ENCODE measurements at places on chromosomes 1 and 21.

GRCh38 chr1:1039145-1039910, 19.4 kb downstream of the AGRN start:
- peaks cover 28% of the 10 kb centered on the region for H3K4me1 ChIP-seq
- peak overlapping the region; percentile 69 for H3K27ac ChIP-seq
- peak; percentile 80 for DNase-seq
- peaks cover 7% of the 10 kb centered on the region for H3K27me3 ChIP-seq
- H3K4me3 ChIP-seq = peak overlapping the region; percentile 68

GRCh38 chr1:72037745-72038343, 244.5 kb downstream of the NEGR1 start:
- no peak overlapping the region for H3K4me3 ChIP-seq
- no peaks in the 10 kb centered on the region for H3K36me3 ChIP-seq
- no peaks in the 10 kb centered on the region for H3K27me3 ChIP-seq
- H3K4me1 ChIP-seq = no peaks in the 10 kb centered on the region

DNA sequence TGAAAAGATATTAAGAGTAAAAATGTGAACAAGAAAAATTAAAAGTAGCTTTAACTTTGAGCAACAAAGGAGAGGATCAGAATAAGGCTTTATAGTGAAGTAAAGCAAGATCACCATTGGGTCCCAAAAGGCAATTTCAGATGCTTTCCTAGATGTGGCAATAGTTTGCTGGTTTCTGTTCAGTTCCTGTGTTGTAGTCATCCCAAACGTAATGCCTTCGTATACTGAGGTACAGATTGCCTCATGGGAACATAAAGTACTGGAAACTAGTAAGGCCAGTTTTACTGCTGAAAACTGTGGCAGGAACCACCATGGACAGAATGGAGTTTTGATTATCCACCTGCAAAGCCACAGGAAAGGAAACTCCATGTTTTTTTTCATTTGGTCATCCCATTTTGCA, 283.5 kb upstream of the SGIP1 start:
- no peak overlapping the region for H3K4me3 ChIP-seq
- no peak for DNase-seq
- H3K4me1 ChIP-seq = peaks cover 79% of the 10 kb centered on the region
- H3K27ac ChIP-seq = no peak overlapping the region
- H3K27me3 ChIP-seq = no peaks in the 10 kb centered on the region

GRCh38 chr1:59015708-59016107, 231.9 kb upstream of the JUN start:
- H3K36me3 ChIP-seq = peaks cover 9% of the 10 kb centered on the region
- no peaks in the 10 kb centered on the region for H3K27me3 ChIP-seq
- H3K27ac ChIP-seq = no peak overlapping the region
- H3K4me3 ChIP-seq = no peak overlapping the region

DNA sequence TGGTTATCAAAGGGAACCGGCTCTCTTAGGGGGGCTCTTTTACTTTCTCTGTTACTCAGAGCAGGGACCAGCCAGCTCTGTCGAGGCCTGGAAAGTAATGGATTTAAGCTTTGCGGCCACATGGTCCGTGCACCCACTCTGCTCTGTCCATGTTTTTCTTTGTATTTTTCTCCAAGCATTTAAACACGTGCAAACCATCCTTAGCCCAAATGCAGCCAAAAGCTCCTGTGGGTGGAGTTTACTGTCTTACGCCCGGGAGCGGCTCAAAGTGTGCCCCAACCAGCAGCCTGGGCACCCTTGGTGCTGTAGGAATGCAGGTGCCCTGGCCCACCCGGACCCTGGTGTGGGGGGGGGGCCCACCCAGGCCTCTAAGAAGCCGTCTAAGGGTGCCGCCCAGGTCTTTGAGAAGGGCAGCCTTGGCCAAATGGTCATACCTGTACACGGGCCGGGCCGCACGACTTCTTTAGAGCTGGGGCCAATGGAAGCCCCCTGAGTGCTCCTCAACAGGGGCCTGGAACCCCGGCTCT, 29.2 kb upstream of the POFUT2 start:
- no peaks in the 10 kb centered on the region for H3K36me3 ChIP-seq
- H3K4me1 ChIP-seq = no peaks in the 10 kb centered on the region

- H3K4me3 ChIP-seq = no peak overlapping the region
- H3K4me1 ChIP-seq = peaks cover 10% of the 10 kb centered on the region
- H3K36me3 ChIP-seq = peaks cover 6% of the 10 kb centered on the region
- H3K27me3 ChIP-seq = no peaks in the 10 kb centered on the region
- no peak overlapping the region for H3K27ac ChIP-seq
These were observed 114.5 kb downstream of the KIAA0319L start for GRCh38 chr1:35442734-35443133.

DNA sequence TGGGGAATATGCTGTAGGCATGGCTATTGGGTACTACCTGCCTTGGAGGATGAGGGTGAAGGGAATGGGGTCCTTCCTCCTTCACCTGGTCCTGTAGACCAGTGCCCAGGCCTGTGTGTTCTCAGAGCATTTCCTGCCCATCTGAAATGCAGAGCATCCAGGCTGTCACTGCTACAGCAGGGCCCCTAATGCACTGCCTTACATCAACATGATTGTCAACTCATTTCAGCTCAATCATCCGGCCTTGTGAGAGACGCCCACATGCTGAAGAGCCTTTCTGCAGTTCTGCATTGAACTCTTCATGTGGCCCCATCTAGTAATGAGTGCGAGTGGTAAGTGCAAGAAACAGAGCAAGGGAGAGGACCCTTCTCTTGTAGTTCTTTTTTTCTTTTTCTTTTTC, 39.8 kb upstream of the SRP9 start:
- no peaks in the 10 kb centered on the region for H3K27me3 ChIP-seq
- H3K27ac ChIP-seq = no peak overlapping the region
- H3K4me1 ChIP-seq = no peaks in the 10 kb centered on the region
- H3K4me3 ChIP-seq = no peak overlapping the region
- no peaks in the 10 kb centered on the region for H3K36me3 ChIP-seq

DNA sequence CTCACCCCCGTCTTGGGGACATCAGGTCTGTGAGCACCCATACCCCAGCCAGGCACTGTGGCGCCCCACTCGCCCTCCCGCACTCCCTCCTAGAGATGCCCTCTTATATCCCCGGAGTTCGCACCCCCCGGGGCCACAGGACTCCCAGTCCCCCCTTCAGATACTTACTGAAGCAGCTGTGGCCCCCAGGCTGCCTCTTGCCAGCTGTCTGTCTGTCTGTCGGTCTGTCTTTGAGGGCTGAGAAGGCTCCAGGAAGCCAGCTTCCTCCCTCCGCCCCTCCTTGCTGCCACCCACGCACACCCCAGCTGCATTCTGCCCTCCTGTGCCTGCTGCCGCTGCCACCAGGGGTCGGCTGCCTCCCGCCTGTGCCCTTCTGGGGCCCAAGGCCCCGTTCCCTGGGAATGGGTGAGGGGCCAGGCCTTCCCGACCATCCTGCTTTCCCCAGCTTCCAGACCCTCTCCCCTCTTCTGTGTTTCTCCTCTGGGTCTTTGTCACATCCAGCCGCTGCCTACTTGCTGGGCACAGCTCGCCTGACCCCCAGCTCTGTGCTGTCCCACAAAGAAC, at the start of gene PTPN7:
TSS of gene PTPN7 (minus strand) at position 226 of the 564 bp plus-strand sequence. CDS start 1,200 bp downstream, outside the sequence.
- no peaks in the 10 kb centered on the region for H3K27me3 ChIP-seq
- peak within 1 kb of the TSS; percentile 98 for H3K4me3 ChIP-seq
- DNase-seq = peak; percentile 87
- H3K4me1 ChIP-seq = peaks cover 76% of the 10 kb centered on the region
- H3K36me3 ChIP-seq = peaks cover 34% of the 10 kb centered on the region

- H3K27ac ChIP-seq = peak overlapping the region; percentile 78
- DNase-seq = no peak
- H3K4me3 ChIP-seq = peak overlapping the region; percentile 90
- H3K36me3 ChIP-seq = peaks cover 18% of the 10 kb centered on the region
- H3K4me1 ChIP-seq = peaks cover 53% of the 10 kb centered on the region
These were observed 1.1 kb downstream of the SRM start for GRCh38 chr1:11058595-11059154.

DNA sequence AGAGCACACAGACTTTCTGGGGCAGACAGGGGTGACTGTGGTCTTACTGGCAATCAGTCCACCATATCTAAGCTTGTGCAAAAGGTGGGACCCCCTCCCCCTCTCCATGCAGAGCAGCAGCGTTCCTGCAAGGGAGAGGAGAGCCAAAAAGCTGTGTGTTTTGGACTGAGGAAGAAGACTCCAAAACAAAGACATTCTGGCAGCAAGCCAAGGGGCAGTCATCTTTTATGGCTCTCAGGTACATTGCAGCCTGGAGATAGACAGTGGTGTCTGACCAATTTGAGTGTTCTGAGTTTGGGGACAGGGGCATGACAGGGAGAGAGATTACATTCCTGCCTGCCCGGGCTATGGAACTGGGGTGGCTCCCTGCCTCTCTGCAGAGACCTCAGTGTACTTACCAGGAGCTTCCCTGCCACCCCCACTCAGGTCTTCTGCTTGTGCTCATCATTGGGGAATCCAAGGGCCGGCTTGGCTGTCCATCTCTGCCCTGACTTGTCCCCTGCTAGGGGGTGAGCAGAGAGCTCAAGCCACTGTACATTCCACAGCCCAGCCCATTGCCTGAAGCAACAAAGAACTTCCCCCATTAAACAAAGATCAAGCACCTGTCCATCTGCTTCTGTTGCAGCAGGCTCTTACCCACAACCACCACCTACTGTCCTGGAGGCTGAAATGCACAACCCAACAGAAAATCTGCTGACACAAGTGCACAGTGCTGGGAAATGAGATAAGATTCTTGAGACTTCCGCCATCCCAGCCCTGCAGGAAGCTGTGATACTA, 131.1 kb downstream of the EVI5 start:
- H3K27me3 ChIP-seq = peaks cover 27% of the 10 kb centered on the region
- no peak overlapping the region for H3K4me3 ChIP-seq

- no peak overlapping the region for H3K27ac ChIP-seq
- no peak overlapping the region for H3K4me3 ChIP-seq
- peaks cover 20% of the 10 kb centered on the region for H3K27me3 ChIP-seq
- DNase-seq = no peak
These were observed 83.3 kb downstream of the CDC42BPA start for GRCh38 chr1:227234998-227235405.

- H3K27me3 ChIP-seq = no peaks in the 10 kb centered on the region
- no peak overlapping the region for H3K4me3 ChIP-seq
- no peak for DNase-seq
- peaks cover 23% of the 10 kb centered on the region for H3K36me3 ChIP-seq
- H3K4me1 ChIP-seq = peaks cover 3% of the 10 kb centered on the region
These were observed 58.0 kb downstream of the VPS13D start for GRCh38 chr1:12287869-12288268.

GRCh38 chr1:204792354-204792692, 78.3 kb upstream of the NFASC start:
- H3K27ac ChIP-seq = no peak overlapping the region
- no peaks in the 10 kb centered on the region for H3K4me1 ChIP-seq
- H3K36me3 ChIP-seq = no peaks in the 10 kb centered on the region
- H3K27me3 ChIP-seq = peaks cover 38% of the 10 kb centered on the region
- no peak overlapping the region for H3K4me3 ChIP-seq

DNA sequence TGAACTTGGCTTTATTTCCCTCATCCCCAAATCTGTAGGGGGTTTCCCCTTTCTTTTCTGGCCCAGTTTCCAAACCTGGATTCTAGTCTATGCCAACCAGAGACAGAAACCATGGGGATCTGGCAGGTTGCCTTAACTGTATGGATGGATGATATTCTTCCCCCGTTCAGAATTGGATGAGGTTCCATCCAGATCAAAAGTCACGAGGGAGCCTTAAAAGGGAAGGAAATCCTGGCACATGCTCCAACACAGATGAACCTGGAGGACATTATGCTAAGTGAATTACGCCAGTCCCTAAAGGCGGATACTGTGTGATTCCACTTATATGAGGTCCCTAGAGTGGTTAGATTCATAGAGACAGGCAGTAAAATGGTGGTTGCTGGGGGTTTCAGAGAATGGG, 124.4 kb downstream of the HUNK start:
- no peaks in the 10 kb centered on the region for H3K27me3 ChIP-seq
- H3K4me1 ChIP-seq = no peaks in the 10 kb centered on the region
- DNase-seq = no peak

DNA sequence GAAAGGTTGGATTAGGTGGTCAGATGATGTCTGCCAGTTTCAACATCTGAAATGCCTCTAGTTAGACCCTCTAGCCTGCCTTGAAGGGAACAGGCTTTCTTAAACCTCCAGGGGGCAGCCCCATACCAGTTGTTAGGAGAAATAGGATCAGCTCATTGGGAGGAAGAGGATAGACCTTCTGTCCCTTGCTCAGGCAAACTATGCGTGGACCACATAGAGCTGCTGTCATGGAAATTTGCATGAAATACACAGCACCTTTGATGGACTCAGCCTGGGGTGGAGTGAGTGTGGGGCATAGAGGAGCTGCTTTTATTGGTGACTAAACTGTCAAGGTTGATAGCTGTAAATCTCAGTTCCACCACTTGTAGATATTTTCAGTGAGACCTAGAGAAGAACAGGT, 38.4 kb upstream of the SPAG17 start:
- no peak overlapping the region for H3K27ac ChIP-seq
- no peak for DNase-seq
- no peaks in the 10 kb centered on the region for H3K27me3 ChIP-seq
- H3K4me1 ChIP-seq = no peaks in the 10 kb centered on the region

GRCh38 chr1:99438656-99439230, 174.5 kb downstream of the PLPPR4 start:
- no peak overlapping the region for H3K27ac ChIP-seq
- no peak for DNase-seq
- H3K4me1 ChIP-seq = peaks cover 8% of the 10 kb centered on the region
- no peak overlapping the region for H3K4me3 ChIP-seq

DNA sequence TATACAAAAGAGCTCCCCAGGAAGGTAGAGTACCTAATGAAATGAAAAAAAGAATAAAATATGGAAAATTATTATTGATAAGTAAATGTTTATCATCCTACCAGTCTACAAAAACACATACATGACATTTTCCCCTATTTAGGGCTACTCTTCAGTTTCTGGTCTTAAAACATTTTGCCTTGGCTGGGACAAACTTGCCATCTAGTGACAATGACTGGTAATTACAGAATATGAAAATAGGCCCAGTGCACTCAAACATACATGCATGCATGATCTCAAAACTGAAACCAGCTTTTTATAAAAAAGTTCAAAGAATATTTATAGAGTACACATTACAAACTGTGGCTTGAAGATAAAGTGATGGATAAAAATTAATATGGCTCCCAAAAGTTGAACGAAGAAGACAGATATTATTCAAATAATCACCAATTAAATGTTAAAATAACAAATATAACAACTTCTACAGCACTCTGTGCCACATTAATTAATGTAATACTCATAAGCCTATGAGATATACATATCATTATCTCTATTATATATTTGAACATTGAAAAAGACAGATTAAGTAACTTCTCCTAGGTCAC, 10.5 kb upstream of the RNPC3 start:
- no peak overlapping the region for H3K27ac ChIP-seq
- no peak for DNase-seq
- no peaks in the 10 kb centered on the region for H3K36me3 ChIP-seq
- H3K27me3 ChIP-seq = no peaks in the 10 kb centered on the region

DNA sequence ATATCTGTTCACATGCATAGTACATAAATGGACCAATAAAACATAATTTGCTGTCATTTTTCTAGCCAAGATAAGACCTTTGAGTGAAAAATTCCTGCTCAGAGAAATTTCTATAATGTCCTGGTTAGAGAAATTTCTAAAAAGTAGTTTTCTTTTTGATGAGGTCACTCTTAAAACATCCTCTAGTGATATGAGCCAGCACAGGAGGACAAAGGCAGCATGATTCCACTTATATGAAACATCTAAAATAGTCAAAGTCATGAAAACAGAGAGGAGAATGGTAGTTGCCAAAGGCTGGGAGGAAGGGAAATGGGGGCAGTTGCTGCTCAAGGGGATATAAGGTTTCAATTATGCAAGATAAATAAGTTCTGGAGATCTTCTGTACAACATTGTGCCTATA, 239.4 kb downstream of the BACH1 start:
- DNase-seq = no peak
- H3K4me1 ChIP-seq = no peaks in the 10 kb centered on the region
- H3K27me3 ChIP-seq = no peaks in the 10 kb centered on the region
- no peaks in the 10 kb centered on the region for H3K36me3 ChIP-seq
- H3K27ac ChIP-seq = no peak overlapping the region
